ENCODE measurements at places on chromosomes 6 and 20.
A peak's percentile ranks its signal among the peaks of the same experiment; 100 is the strongest.

- DNase-seq: no peak
These were observed 3.1 kb downstream of the SLC23A2 start for GRCh38 chr20:4998160-4998651.

GRCh38 chr6:29424168-29424567 is 9.4 kb downstream of the OR12D1 start:
- DNase-seq: no peak

DNA sequence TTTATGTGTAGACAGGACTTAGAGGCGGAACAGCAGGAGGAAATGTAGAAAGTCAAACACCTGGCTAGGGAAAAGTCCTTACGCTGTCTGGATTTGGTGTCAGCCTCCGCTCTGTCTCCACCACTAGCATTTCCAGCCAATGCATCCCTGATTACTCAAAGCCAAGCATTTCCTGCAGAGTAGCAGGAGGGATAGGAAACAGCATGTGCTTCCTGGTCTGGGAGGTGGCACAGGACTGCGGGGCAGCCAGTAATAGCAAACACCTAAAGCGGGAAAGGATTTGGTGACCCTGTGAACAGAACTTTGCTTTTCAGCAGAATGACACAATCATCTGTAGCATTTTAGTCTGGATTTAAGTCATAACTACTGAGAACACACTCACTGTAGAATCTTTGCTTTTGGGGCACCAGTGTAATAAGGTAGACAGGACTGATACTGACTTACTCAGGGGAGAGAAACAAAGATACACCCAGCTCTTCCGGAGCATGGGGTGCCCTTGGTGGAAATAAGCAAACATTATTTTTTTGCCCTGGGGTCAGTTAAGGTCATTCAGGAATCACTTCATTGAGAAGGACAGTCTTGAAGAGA is 133.3 kb upstream of the AHI1 start:
- DNase-seq: no peak

DNA sequence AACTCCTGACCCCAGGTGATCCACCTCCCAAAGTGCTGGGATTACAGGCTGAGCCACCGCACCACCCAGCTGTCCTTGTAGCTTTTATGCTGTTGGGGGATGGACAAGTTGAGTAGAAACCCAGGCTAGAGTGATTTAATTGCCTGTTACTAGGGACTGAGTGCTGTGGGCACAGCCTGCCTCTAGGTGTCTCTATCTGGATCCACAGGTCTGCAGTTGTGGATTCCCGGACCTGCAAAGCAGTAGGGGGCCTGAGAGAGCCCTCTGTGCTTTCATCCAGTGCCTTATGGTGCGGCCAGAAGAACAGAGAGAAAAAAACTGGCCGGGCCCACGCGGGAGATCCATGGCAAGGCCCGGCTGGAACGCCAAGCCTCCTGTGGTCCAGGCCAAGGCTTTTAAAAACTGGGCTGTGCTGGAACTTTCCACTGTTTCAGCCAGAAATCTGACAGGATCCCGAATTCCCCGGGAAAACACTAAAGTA is 5.2 kb downstream of the SIRPA start:
- DNase-seq: no peak

DNA sequence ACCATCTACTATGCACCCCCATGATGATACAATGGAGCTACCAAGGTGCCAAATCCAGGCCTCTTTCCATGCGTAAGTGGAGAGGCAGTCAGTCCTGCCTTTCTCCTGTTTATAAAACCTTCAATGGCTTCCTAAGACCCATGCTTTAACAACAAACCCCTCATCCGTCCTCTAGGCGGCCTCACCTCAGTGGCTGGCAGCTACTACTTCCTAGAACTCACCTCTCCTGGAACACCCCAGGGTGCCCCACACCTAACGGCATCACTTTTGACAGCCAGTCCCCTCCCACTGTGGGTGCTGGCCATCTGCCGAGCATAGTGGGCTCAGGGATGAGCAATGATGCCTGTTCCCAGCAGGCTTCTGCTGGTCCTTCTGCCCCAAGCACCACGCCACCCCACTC is 80.0 kb upstream of the TAB2 start:
- DNase-seq: no peak

DNA sequence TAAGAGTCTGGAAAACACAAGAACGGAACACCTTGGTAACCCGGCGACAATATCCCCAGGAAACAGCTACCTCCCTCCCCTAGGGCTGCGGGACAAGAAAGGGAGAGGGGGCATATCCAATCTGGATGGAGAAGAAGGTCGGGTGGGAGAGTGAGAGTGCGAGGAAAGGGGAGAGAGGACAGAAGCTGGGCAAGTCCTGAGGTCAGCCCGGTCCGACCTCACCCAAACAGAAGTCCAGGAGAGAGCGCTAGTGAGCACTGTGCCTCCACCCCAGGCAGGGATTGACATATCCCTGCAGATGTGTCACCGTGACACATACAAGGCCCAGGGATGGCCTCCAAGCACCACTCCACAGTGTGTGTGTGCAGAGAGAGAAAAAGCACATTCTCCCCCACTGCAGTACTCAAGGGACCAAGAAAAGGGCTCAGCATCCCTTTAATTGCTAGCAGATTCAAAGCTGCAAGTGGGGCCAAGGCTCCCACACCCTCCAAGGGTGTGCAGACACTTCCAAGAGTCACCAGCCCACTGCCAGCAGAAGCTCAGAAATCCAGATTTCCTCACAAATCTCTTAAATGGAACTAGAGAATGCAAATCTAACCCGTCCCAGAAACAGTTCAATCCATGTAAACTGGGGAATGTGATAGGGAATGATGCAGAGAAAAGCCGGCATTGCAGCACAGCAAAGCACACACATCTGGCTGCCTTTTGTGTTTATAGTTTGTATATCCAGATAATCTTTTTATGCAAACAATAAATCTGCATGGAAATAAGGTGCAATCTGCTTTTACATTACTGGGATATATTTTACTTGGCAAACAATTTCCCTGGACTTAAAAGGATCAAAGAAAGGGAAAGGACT is 3.1 kb downstream of the PXDC1 start:
- DNase-seq: peak; percentile 63

DNA sequence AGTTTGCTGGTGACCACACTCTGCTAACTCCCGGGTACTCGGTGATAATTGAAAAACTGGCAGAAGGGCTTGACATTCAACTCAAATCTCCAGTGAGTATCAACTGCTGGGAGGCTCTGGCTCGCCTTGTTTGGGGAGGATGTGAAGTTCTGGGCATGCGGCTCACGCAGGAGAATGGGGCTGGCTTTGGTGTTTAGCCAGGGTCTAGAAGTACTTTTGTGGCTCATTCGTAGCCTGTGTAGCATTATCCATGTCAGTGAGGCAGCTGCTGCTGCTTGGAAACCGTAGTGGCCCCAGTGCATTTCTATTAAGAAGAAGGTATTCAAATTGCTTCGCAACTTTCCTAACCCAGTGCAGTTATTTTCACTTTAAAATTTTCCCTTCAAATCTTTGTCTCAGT is 52.2 kb downstream of the KDM1B start:
- no peak for DNase-seq

DNA sequence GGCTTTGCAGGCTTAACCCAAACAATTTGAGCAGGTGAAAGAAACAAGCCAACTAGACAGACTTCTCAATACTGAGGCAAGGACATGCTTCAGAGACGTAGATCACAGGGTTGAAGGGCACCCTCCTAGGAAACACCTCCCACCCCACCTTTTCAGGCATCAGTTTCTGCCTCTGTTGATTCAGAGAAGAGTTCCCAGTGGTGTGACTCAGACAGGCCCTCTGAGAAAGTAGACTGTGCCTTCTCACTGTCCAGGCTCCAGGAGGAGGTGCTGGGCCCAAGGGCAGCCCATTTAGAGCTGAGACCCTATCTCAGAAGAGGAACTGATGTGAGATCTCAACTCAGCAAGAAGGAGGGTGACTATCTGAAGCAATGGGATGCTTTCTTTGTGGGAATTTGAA is 108.1 kb downstream of the FAM50B start:
- no peak for DNase-seq

GRCh38 chr6:158416883-158417759 is 104.9 kb downstream of the TULP4 start:
- no peak for DNase-seq

DNA sequence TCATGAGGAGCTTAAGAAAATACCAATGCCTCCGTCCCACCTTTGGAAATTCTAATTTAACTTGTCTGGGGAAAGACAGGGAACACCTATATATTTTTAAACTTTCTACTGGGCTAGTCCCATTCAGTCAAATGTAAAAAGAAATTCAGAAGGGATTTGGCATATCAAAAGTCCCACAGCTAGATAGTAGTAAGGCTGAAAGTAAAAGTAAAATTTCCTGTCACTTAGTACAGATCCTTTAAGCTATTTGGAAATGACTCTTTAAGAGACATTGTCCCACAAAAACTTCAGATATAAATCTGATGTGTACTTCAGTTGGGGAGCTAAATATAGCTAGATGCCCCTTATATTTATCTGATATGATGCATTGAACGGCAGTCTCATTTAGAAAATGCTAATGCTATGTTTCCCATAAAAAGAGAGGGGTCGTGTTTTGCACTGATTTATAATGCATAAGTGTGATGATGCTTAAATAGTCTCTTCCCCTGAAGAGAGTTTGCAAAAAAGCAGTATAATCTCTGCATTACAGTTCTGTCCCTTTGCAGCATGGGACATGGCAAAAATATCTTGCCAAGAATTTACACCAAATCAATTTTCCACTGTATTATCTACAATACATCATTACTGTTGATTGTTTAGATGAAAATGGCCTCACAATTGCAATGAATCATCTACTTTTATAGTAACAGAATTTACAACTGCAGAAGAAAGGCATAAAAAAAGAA is 860.8 kb upstream of the MAP3K7 start:
- no peak for DNase-seq

DNA sequence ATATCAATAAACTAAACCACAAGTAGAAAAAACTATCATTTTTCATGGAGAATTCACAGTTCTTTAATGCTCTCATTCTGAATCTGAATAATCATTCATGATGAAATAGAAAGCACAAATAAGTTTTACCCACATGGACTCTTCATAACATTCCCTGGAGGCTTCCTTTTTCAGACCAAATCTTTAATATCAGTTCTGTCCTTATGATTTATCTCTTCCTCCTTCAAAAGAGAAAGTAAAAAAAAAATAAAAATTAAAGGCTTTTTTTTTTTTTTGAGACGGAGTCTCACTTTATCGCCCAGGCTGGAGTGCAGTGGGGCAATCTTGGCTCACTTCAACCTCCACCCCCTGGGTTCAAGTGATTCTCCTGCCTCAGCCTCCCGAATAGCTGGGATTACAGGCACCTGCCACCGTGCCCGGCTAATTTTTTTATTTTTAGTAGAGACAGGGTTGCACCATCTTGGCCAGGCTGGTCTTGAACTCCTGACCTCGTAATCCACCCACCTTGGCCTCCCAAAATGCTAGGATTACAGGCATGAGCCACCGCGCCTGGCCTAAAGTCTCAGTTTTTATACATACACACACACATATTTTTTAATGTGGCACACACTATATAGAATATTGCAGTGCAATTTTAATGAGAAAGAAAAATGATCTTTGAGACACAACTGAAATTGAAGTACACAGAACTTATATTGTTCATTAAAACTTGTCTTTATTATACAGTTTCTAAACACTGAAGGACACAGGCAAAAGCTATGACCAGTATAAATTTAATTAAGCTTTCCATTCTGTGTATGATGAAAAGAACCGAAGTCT is 31.9 kb upstream of the ZNF217 start:
- DNase-seq: no peak

DNA sequence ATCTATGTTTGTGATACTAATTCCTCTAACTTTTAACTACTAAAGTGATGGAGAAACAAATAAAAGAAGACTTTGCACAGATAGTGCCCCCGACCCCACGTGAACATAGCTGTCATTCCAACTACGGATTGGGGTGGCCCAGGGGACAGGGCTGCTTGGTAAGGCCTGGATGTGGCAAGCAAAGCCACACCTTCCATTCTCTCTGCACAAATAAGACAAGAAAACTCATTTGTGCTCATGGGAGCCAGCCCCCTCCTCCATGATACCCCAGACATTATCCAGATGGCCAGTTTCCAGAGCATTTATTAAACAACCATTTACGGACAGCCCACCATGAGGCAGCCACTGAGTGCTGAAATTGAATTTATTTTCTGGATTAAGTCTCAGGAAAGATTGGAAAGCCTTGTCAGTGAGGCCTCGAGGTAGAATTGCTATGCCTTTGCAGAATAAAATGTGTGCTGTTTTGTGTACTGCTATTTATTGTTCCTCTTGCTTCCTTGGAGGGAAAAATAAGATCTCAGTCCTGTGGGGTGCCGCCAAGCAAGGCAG is 151.2 kb downstream of the UNC5CL start:
- no peak for DNase-seq

DNA sequence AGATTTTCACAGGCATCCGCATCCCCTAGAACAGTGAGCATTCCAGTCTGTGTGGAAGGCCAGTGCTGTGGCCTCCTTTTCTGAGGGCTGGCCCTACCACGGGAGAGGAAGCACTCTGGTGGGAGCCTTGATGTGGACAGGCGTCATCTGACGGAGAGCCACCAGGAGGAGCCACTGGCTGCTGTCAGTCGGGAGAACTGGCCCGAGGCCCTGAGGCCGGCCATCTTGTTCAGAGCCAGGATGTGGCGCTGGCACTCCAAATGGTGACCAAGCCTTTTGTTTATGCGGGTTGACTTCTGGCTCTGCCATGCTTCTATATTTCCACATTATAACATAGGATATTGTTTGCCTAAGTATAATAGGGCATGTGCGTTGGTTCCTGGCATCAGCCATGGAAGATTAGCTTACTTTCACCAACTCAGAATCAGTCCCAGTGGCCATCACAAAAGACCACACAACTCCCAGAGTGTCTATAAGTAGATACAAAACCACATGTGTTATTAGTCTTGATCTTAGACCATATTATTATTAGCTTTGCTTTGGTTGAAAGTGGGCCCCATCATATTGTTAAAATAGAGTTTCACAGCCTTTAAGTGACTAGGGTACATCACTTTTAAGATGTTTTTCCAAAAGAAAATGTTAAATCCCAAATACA is 273.9 kb upstream of the TAB2 start:
- DNase-seq: no peak

GRCh38 chr6:8888468-8888867 is 453.1 kb upstream of the SLC35B3 start:
- DNase-seq: no peak

DNA sequence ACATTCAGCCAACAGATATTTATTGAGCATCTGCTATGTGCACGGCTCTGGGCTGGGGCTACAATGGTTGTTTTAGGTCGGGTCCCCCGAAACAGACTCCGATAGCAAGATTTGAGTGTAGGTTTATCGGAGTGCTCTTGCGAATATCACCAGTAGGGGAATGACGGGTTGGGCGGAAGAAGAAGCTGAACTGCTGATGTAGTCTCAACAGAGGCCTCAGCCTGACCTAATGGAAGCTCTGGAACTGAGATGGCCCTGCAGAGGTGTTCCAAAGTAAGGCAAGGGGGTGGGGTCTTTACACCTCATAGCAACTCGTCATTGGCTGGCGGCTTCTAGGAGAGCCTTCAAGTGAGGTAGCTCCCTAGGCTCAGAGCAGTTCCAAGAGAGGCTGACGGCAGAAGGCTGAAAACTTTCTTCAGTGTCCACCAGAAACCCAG is 1.1 kb downstream of the L3MBTL1 start:
- DNase-seq: no peak

DNA sequence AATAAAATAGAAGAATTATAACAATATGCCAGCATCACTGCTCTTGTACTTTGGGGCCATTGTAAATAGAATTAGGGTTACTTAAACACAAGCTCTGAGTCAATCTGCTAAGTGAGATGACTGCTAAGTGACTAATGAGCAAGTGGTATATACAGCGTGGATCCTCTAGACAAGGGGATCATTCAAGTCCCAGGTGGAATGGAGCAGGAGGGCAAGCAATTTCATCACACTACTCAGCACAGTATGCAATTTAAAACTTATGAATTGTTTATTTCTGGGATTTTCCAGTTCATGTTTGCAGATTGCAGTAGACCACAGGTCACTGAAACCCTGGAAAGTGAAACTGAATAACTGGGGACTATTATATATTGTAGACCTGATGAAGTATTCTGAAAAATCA is 235.3 kb downstream of the BTBD3 start:
- DNase-seq: no peak

Measured in activated naive CD4-positive, alpha-beta T cell treated with anti-CD3 and anti-CD28 coated beads, Interleukin-2, amount 50 U/mL, for 72 hours (primary cell).